Right lung (tissue), 10 donors: ENCODE measurements at places on chromosomes 2 and 18.

DNA sequence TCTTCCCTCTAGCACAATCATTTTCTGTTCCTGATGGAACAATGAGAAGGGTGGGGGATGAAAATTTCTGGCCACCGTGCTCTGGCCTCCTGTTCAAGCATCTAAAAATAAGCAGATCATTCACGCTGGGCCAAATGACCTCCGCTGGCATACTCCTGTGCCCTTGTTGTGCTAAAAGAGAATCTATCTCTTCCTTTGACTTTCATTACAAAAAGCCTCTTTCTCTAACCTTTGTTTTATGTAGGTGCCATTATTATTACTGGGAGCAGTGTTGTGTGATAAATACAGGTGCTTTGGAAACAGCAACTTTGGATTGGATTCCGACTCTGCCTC, 44.6 kb upstream of the B3GNT2 start:
- no peak for DNase-seq

DNA sequence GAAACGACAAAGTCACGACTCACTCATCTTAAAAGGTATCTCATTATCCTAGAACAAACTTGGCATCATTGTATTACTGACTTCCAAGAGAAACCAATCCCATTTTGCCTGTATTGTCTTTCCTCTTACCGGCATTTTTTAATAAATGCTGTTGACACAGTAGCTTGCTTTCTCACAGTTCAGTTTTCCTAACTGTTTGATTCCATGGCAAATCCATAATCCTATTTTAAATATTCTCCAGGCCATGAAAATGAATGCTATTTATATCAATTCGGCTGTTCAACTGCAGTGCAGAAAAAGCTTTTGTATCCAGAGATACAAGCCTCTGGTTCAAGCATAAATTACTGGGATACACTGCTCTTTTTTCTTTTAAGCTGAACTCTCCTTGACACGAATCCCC, 1241.9 kb downstream of the DPP10 start:
- DNase-seq, result no peak

DNA sequence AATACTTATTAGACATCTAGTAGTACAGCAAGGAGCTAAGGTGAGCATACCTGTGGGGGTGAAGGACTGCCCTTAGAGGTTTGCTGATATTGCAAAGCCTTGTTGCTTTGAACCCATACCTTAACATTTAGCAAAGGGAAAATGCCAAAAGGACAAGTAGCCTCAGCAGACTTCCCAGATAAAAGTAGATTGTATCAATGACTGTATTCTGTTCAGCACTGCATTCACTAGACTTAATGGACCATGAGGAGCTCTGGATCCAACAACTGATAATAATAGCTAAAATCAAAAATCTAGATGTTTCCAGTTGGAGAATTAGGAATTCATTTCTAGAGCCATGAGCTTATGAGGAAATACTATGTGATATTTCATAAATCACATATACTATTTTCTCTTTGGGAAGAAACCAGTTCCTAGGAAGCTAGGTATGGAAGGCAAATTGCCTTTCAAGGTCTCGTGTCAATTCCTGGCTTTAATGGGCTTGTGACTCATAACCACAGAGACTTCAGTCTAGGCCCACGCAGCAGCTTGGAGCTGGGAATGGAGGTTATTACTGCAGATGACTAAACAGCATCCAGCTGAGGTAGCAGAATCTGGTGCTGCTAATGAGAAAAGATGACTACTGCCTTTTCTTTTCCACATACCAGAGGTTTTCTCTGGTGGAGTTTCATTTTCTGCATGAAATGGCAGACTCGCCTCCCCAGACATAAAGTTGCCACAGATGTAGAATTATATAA, 191.2 kb upstream of the NABP1 start:
- no peak for DNase-seq

GRCh38 chr2:5701266-5701665, 9.1 kb downstream of the SOX11 start:
- no peak for DNase-seq

GRCh38 chr2:235921508-235922191, 246.5 kb downstream of the GBX2 start:
- DNase-seq, result no peak

GRCh38 chr2:220707261-220707660, 864.8 kb downstream of the EPHA4 start:
- DNase-seq, result no peak

- no peak for DNase-seq
Measured at GRCh38 chr18:47929681-47930198, 719 bp downstream of the SMAD2 start.

DNA sequence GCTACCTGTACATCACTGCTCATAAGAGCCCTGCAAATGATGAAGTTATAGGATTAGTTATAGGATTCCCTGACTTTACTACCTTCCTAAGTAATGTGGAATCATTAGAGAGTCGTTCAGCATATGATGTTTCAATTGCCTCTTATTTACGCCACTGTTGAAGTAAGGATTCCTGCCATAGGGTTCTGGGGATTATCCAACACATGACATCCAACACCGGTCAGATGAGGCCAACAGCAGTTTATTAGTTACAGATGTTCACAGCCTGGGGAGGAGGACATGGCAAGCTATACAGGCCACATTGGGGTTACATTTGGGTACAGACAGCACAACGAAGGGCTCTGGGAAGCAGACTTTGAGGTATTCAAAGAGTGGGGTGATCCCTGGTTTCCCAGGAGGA, 134.1 kb upstream of the MC4R start:
- no peak for DNase-seq

DNA sequence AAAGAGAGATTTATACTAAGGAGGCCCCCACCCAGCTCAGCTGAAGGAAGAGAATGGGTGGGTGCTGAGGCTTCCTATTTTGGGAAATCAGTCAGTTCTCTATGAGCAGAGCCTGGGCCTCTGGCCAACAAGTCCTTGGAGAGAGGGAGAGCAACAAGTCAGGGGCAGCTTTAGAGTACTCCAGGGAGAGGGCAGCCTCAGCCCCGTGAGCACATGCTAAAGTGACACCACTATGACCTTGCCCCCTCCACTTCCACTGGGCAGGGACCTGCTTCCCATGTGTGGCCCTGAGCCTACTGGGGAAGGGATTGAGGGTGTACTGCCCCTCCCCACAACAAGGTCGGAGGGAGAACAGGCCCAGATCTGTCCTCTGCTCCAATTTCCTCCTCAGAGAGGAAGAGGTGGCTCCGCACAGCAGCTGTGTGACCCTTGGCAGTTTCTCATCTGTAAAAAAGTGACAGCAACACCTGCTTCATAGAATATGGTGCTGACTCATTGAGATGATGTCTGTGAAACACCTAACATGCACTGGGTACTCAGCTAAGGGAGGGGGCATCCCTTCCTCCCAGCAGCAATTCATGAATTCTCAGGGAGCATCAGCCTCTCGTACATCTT, 72.9 kb downstream of the CLHC1 start:
- no peak for DNase-seq

DNA sequence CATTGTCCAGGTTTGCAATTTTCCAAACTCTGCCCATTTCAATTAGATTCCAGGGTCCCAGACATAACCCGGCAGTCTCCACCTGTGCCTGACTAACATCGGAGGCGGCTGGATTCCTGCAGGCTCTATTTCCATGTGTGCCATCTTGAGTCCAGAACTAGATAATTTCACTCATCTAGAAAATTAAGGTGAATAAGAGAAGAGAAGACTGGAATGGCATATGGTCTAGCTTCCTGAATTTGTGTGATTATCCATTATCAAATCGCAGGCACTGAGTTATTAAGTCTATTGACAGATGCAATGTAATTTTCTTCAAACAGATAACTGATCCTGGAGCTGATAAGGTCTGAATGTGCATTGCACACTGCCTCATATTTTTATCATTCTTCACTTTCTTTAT, 305.2 kb downstream of the ETAA1 start:
- no peak for DNase-seq

DNA sequence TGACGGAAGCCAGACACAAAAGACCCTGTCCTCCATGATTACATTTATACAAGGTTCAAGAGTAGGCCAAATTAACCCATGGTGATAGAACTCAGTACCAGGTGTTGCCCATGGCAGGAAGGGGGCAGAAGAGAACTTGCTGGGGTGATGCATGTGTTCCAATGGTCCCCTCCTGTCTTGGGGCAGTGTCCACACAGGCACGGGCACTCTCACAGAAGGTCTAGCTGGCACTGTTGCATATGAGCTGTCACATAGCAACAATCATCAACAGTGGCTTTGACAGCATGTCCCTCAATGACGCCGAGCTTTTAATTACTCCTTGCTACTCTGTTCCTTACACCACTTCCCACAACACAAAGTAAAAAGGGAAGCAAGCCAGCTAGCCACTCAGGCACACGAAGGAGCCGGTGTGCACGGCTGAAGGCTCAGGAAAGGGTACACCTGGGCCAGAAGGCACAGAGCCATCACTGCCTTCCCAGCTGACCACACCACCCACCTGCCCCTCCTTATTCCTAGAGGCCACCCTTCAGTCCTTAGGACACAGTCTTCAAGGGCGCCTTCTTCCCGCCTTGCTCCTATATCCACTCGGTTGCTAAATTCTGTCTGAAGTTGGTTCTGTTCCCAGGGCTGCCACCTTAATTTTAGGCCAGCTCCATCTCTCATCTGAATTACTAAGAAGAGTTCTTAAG, 28.9 kb downstream of the RPL31 start:
- no peak for DNase-seq

- no peak for DNase-seq
Measured at GRCh38 chr2:225177098-225177497, 134.8 kb upstream of the DOCK10 start.

- no peak for DNase-seq
Measured at GRCh38 chr2:152166633-152167032, 8.9 kb downstream of the STAM2 start.

DNA sequence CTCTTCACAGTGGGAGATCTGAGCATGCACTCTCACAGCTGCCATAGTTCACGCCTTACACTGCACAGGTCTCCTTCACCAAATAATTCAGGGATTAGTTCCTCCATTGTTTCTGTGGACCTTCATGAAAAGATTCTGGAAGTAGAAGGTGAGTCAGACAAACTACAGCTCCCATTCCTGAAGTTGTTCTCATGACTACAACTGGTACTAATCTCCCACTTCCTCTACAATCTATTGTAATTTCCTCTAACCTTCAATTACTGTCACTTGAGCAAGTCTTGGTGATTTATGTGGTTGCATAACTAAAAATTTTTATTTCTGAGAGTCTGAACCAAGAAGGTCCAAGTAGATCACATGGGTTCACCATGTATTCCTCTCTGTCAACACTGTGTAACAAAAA, 128.7 kb downstream of the XIRP2 start:
- no peak for DNase-seq

GRCh38 chr2:100641125-100641435, 78.3 kb downstream of the PDCL3 start:
- no peak for DNase-seq

DNA sequence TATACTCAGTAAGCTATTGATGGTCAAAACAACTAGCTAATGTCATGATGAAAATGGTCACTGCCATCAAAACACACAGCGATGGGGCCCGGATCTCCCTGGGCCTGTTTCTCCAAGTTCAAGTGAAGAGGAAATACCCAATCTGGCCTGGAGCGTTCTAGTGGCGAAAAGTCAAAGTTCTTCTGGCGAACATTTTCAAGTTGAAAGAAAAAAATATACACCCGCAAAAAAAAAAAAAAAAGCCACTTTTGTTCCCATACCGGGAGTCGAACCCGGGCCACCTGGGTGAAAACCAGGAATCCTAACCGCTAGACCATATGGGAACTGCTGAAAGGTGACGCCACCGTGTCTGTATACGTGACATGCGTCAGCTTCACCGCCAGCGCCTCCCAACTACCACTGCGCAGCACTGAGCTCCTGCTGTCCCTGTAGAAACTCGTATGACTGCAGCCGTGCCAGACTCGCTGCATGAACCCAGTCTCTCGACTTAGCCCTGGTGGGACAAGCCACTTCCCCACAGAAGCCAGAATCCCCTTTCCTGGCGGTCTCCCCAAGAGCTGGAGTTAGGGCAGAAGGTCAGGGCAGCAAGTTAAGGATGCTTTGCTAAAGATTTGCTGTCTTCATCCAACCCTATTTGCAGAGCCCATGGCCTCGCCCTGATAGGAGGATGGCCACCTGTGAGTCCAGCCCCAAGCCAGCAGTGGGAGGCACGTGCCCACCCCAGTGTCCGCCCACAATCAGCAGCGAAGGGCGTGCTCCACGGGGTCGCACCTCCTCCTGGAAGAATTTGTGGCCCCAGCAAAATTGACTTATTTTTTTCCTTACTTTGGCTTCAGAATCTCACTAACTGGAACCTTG, 5.6 kb upstream of the IMP4 start:
- DNase-seq, result peak; percentile 88

GRCh38 chr2:2879781-2880180, 497.8 kb downstream of the EIPR1 start:
- no peak for DNase-seq

DNA sequence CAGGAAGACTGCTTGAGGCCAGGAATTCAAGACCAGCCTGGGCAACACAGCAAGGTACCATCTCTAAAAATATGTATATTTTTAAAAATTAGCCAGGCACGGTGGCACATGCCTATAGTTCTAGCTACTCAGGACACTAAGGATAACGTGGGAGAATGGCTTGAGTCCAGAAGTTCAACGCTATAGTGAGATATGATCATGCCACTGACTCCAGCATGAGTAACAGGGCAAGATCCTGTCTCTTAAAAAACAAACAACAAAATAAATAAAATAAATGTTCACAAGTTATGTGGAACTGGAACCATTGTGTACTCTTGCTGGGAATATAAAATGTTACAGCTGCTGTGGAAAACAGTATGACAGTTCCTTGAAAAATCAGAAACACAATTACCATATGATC, 47.2 kb downstream of the USP34 start:
- DNase-seq, result no peak

- DNase-seq, result no peak
Measured at GRCh38 chr2:176104316-176105077, 2.6 kb upstream of the HOXD11 start.

GRCh38 chr2:207395535-207396251, 134.1 kb upstream of the CREB1 start:
- DNase-seq, result no peak

DNA sequence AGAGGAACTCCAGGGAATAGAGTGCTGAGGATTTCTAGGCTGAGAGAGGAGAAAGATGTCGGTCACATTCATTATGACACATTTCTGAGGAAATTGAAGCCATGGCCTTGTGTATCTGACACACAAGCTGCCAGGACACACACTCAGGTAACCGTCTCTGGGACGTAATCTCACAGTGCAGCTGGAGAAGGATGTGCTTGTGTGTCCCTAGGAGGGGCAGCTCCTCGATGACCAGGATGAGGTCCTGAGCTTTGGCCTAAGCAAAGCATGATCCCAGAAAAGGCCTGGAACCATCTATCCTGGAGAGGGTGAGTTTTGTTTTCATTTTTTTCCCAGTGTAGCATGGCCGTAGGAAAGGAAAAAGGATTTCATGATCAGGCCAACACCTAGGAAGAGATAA, 102.2 kb downstream of the CAPN13 start:
- DNase-seq, result no peak
